ENCODE measurements at places on chromosomes 5 and 9.

DNA sequence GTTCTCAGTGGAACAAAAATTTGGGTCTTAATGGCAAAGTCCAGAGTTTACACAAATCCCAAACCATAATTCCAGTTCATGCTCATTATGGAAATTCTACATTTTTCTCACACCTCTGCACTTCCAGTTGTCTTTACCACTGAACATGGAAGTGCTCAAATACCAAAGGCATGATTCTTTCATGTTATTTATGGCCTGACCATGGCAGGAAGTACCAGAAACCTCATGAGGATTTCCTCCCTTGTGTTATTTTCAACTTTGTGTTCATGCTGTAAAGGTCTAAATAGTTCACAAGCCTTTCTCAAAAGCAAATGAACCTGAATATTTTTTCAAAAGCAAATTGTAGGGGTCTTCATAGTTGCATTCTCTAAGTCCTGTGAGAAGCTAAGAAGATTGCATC, 82.0 kb upstream of the ITGA1 start:
- DNase-seq, result no peak

- peak; percentile 76 for DNase-seq
Observed at GRCh38 chr9:134163371-134164196, 780 bp downstream of the RNU6ATAC start.

DNA sequence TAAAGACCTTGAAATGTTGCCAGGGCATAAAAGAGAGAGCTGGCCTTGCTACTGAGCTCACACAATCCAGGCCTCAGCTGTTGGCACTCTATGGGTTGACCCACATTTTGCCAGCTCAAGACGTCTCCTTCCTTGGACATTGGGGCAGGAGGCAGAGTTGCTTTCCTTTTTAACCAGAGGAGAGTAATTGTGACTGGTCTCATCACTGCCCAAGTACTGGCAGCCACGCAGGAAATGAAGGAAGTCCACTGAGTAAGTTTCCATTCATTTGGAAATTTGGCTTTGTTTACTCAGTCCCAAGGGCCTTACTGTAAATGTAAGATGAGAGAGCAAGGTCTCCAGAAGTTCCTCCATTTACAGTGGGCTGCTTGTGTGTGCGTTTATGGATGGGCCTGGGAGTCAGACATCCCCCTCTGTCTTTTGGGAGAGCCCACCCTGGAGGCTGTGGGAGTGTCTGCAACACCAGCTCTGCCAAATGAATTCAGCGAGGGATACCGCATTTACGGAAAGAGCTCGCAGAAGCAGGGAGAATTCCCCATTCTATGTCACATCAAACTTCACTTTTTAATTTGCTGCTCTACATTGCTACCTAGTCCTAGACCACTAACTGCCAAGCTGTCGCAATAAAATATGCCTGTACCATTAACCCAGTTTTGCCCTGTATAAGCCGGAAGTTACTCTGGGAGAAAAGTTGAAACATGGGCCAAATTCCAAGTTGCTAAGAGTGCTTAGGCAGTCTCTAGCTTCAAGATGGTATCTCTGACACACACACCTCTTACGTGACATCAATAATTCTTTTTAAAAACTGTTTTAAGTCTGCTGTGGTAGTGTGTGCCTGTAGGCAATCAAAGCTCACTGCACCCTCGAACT, 24.5 kb upstream of the PDZD2 start:
- no peak for DNase-seq

DNA sequence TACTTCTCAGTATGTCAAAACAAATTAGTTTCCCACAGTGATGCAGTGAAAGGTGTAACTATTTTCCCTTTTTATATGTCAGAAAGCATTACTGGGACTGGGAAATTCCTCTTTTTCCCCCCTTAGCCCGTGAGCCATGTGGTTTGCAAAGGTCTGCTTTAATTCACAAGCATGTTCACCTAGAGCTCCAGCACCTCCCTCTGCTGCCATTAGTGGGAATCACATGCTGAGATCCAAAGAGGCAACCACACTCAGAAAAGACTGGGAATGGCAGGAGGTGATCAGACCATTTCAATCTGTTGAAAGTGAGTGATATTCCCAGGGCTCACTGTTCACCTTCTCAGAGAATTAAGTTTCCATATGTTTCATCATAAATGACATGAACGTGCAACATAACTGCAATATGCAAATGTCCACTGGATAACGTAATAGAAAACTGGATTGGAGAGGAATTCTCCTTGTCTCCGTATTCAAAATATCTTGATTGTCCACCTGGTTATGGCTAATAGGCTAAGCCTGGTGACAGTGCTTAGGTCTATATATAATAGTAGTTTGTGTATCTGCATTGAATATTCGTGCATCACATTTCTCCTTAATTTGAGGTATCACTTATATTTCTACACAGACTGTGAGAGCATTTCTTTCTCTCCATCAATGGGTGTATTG, 703.5 kb upstream of the WWC1 start:
- no peak for DNase-seq

- no peak for DNase-seq
Observed at GRCh38 chr5:3050863-3051262, 299.4 kb upstream of the IRX2 start.

DNA sequence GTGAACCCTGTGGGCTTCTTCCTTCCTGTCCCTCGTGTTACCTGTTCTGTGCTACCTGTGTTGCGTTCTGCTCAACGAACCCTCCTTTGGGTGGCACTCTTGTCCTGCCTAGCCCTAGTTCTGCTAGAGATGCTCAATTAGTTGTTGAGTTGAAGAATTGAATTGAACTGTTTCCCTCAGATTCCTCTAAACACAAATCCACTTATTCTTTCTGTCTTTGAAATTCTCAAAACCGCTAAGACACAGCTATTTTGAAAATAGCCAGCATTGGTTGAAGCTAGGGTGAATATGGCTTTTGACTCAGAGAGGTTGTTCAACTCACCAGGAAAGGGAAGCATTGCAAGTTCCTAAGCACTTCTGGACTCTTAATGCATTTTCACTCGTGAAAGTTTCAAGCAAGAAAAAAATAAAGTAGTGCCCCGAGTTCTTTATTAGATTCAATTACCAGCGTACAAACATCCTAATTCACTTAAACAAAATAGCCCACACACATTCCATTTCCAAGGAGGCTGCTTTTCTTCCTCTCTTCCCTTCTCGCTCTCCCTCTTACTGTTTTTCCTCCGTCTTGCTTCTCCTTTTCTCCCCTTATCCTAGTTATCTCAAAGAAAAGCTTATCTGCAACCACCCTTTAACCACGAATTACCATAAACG, 642 bp upstream of the ITGA1 start:
- no peak for DNase-seq

- peak; percentile 85 for DNase-seq
Observed at GRCh38 chr5:154467655-154468354, 10.2 kb downstream of the HAND1 start.

GRCh38 chr9:71681708-71682272, 86.5 kb downstream of the CEMIP2 start:
- DNase-seq, result no peak

DNA sequence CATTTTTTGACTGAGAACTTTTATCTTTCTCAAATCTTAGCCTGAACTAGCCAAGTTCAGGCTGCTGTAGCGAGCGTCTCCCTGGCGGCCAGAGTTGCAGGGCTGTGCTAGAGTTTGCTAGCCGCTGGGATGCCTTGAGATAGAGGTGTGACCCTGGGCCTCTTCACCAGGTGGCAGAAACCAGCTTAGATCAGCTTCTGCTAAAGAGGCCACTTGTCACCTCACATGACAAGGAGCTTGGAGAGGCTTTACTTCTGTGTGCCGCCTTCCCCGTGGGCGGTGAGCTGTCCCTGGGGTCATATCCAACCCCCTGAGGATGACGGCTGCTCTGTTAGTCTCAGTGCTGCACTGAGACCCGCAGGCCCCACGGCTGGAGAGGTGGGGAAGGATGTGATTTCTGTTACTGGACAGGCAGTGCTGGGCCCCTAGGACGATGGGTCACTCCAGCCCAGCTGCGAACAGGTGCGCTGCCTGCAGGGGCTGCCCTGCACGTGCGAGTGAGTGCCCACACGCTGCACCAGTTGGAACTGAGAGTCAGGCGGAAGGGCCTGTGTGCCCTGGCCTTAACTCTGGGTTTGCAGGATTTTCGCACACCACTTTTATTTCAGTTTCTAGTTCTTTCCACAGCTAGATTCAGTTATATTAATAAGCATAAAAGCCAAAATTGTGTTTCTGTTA, 63.8 kb downstream of the EHMT1 start:
- DNase-seq, result no peak

- DNase-seq, result peak; percentile 68
Observed at GRCh38 chr5:112549127-112549526, 130.1 kb upstream of the EPB41L4A start.

- DNase-seq, result no peak
Observed at GRCh38 chr5:56803025-56803424, 12.3 kb upstream of the MAP3K1 start.

GRCh38 chr5:172666251-172666650, 25.2 kb downstream of the NEURL1B start:
- DNase-seq, result no peak

DNA sequence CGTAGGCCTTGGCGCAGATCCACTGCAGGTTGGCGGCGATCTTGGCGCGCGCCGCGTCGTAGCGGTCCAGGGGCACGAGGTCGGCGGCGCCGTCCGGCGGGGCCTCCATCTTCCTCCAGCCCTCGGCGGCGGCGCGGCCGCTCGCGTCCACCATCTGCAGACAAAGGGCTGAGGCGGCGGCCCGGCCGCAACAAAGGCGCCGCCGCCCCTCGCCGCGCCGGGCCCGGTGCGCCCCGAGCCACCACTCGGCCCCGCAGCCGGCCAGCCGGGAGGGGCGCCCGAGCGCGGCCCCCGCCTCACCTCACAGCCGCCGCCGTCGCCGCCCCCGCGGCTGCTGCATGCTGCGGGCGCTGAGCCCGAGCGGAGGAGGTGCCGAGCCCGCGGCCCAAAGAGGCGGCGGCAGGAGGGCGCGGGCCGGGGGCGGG, 328 bp downstream of the CAMSAP1 start:
- DNase-seq, result peak; percentile 74

GRCh38 chr5:160259341-160259740, 30.0 kb downstream of the FABP6 start:
- DNase-seq, result no peak

DNA sequence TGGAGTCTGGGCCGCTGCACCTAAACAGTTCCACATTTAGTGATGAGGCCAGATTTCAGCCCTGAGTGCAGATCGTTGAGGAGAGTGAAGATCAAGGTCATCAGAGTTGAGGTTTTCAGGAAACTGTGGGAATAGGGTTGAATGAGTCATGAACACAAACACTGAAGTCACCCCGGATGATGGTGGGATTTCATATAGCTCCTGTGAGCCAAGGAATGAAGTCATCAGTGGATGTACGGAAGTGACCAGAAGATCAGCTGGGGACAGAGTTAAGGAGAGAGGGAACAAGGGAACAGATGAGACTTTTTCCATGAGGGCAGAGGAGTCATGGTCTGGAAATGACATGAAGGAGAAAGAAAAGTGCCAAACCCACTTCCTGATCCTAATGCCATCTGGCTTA, 36.5 kb downstream of the PALM2AKAP2 start:
- no peak for DNase-seq

- no peak for DNase-seq
Observed at GRCh38 chr9:109289186-109289585, 31.7 kb downstream of the EPB41L4B start.
